ENCODE measurements at places on chromosomes 7 and 10. TPM values are rescaled to one million over a fixed set of nuclear protein-coding genes. Genes with fewer than 3 reads are reported as not detected.

DNA sequence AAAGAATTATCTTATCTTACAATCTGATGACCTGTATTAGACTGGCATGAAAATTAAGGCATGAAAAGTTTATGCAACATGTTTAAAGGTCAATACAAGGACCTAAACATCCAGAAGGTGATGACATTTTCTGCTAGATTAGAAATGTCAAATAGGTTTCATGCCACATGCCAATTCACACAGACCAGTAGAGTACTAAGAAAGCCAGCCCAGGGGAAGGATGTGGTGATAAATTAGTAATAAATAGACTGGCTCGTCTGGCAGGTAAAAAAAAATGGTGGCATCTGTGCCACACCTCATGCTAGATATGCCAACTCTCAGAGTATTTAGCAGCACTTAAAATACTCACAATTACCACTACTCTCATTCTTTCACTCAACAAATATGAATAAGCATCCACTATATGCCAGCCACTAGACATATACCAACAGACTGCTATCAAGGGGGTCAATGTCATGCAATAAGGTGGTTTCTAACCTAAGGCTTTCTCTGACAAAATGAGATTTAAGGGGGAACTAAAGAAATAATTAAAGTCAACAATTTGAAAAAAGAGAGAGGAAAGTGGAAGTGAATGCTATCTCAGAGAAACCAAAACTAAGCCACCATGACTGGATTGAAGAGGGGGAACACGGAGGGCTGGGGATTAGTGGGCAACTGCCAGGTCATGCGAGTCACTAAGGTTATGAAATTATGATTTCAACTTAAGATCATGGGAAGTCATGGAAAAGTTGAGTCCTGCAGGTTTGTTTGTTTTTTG lies 83.5 kb downstream of the SGMS1 start:
- DNase-seq = no peak

DNA sequence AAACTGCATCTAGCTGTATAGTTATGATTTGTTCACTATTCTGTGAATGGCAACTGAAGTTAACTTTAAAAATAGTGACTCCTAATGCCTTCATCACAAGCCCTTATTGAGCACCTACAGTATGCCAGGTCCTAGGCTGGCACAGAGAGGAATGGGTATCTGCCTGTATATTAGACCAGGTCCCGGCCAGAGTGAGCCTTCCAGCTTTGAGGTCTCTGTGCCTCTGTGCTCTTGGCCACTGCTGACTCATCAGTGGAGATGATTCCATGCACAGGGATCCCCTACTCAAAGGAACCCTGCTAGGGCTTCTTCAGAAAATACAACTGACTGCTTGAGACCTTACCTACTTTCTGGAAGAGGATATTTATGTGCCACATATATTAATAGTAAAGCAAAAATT lies 118.4 kb downstream of the GFRA1 start:
- no peak for DNase-seq

DNA sequence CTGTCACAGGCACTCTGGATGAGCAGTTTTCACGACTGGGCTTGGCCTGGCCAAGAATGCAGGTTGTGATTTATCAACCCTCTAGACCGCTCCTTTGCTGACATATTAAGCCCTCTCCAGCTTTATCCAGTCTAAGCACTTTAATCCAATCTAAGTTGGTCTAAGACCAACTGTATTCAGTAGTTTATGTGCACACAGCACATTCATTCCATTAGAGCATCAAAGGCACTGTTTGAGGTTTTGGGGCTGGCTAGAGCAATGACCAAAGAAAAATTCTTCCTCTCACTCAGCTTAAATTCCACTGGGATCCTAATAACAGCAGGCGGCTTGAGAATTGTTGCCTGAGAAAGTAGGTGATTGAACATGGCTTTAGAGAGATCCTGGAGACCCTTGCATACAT lies 176.0 kb upstream of the INSYN2A start:
- DNase-seq = no peak

DNA sequence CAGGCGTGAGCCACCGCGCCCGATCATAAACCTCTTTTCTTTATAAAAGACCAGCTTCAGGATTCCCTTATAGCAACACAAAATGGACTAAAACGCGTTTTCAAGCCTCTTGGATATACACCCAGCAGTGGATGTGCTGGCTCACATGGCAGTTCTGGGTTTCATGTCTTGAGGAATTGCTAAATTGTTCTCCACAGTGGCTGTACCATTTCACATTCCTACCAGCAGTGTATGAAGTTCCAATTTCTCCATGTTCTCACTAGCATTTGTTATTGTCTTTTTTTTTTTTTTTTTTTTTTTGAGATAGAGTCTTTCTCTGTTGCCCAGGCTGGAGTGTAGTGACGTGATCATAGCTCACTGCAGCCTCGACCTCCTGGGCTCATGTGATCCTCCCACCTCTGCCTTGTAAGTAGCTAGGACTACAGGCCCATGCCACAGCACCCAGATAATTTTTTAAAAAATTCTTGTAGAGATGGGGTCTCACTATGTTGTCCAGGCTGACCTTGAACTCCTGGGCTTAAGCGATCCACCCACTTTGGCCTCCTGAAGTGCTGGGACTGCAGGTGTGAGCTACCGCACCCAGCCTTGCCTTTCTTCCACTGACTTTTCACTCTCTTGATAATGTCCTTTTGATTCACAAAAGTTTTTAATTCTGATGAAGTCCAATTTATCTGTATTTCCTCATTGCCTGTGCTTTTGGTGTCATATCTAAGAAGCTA lies 17.4 kb downstream of the TECPR1 start:
- no peak for DNase-seq

GRCh38 chr7:115526278-115526677 lies 504.3 kb downstream of the TFEC start:
- no peak for DNase-seq

DNA sequence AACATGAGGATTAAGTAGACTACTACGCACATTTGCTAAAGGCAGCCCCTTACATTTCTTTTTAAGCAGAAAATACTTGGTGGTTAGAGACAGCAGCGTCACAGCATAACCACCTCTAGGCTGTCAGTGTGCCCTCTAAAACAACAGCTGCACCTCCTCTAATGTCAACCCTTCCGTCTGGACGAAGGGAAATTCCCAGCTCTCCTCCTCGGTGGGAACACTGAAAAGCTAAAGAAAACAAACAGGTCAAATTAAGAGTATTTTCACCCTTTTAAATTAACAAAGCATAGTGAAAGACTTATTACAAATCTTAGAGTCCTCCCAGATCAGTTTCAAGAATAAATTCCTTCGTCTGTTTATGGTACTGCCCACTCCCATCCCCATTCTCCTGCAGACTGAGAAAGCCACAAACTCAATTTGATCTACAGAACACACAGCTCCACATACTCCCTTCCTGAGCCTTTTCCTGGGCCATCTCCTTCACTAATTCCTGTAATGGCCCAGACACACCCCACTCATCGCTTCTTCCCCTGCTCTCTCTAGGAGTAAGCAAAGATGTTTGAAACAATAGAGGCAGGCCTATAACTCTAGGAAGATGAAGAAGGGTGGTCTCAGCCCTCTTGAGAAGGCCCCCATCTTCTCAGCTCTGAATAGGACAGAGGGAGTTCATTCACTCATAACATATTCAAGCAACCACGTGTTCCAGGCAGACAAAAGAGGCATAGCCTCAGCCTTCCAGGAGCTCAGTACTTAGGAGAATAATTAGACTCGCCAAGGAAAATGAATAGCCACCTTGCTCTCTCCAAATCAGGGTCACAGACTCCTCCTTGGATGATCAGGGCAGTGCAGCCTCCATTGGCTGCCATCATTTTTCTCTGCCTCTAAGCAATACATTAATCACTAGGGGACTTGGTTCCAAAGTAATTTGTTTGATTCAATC lies 47.5 kb upstream of the HNRNPH3 start:
- no peak for DNase-seq

GRCh38 chr7:78301407-78301806 lies 502.8 kb downstream of the PHTF2 start:
- no peak for DNase-seq

DNA sequence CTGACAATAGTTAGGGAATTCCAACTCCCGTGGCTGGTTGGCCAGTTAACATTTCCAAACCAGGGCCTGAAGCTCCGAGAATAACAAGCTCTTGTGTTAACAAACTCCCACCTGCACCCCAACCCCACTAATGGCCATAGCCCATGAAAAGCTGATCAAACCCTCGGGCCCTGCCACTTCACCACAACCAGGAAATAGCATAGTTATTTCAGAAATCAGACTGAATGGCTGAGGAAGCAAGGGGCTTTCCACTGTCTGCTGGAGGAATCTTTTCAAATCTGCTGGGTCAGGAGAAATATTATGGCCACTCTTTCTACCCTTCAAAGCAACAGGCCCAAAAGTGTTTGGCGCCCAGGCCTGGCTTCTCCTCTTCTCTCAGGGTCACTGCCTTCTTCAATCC lies 145.6 kb downstream of the GLCCI1 start:
- no peak for DNase-seq

DNA sequence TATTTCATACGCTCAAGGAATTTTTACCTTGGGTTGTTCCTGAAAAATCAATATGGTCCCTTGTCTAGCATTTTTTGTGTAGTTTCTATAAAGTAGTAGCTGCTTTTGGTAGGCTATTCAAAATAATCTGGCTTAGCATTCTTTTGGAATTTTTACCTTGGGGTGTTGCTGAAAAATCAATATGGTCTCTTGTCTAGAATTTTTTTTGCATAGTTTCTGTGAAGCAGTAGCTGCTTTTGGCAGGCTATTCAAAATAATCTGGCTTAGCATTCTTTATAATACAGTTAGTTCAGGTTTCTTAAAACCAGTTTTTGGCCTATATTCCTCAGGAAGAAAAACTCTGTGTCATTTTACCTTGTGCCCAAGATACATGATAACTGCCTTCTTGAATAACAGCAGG lies 301.9 kb downstream of the SUGCT start:
- DNase-seq = no peak

- no peak for DNase-seq
Observed at GRCh38 chr10:48543182-48543844, 61.6 kb downstream of the ARHGAP22 start.

GRCh38 chr7:7850150-7850549 lies 118.4 kb upstream of the GLCCI1 start:
- DNase-seq = no peak

DNA sequence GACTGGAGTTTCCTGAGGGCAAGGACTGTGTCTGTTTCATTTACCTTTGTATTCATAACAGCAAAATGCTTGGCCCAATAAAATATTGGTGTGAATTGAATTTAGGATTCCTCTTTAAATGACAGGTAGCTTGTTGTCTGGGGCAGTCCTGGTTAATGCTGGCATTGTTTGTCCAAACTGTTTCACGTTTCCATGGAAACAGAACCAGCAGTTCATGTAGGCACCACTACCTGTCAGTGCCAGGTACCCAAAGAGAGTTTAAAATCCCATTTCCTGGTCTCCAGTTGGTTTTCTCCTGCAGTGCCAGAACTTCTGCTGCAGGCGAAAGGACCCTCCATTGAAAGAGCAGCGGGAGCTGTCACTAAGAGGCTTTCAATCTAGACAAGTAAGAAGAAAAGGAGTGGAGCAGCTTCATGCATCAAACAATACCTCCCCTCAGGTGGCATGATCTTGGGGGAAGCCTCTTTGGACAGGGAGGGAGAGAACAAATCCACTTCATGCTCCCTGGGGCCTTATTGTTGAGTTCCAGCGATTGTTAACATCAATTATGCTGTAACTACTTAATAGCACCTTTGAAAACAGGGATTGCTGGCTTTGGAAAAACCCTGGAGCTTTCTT lies 109.6 kb downstream of the KIF20B start:
- DNase-seq = no peak

DNA sequence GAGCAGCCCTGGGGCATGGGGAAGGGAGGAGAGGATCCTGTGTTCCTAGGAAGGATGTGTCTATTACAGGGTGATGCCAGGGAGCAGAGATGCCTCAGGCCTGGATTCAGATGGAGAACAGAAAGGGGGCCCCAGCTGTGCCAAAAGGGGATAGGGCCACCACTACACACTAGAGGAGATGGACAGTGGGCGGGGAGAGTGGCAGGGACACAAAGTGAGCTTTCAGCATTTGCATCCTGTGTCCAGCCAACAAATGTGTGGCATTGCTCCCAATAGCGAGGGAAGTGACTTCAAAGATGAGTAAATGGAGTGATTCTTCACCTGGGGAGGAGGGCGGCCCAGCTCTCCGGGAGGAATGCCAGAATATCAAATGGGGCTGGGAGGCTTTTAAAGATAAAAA lies 64.9 kb upstream of the WAPL start:
- DNase-seq = no peak

Gene NRCAM
- 120 TPM for total RNA-seq

Gene DCLRE1A
- total RNA-seq = 2.8 TPM

Gene GJD4
- total RNA-seq = not detected

Gene RARRES2
- total RNA-seq = 0.86 TPM

Gene JCAD
- 0.32 TPM for total RNA-seq

Gene SPDYE16
- total RNA-seq = 0.20 TPM

Gene TMEM213
- total RNA-seq = not detected

Gene CPN1
- not detected for total RNA-seq

Gene VDAC2
- 264 TPM for total RNA-seq

Gene ZNF777
- 18.0 TPM for total RNA-seq

Gene C7orf57
- not detected for total RNA-seq
